ENCODE measurements at places on chromosomes 5 and 9.
A peak's percentile ranks its signal among the peaks of the same experiment; 100 is the strongest.

GRCh38 chr5:1507961-1508658 lies 15.7 kb downstream of the LPCAT1 start:
- no peak for DNase-seq

DNA sequence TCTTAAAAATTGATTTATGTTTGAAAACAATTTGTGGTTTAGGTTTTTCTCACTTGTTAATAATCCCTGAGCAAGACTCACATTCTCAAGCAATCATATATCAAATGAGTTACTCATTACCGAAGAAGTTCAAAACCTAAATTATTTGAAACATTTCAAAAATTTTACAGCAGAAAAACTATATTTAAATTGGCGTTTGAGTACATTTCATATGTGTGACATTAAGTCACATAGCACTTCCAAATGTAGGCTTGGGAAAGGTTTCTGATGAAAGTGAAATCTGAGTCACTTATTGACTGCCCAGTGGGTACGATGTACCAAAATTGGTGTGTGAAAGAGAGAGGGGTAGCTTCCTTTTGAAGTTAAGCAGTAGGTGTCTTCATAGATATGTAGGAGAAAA lies 411.4 kb upstream of the SGCD start:
- no peak for DNase-seq

GRCh38 chr9:134399435-134400056 lies 73.3 kb downstream of the RXRA start:
- DNase-seq = peak; percentile 56

- no peak for DNase-seq
Measured at GRCh38 chr5:67257500-67257899, 60.9 kb upstream of the CD180 start.

DNA sequence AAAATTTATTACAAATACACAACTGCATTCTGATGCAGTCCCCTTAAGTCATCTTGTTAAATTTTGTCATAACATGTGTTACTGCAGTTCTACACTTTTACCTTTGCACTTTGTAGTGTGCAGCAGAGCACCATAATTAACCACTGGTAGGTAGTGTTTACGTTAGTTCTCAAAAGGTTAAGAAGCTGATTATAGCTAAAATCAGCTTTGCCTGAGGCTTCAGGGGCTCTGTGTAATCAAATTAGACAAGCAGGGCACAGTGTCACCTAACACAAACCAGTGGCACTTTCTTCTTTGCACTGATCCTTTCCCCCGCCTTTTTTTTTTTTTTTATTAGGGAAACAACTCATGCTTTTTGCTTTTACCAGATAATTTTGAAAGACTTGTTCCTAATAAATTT lies 26.1 kb downstream of the POU5F2 start:
- DNase-seq = no peak

GRCh38 chr5:553874-554273 lies 29.6 kb upstream of the SLC9A3 start:
- no peak for DNase-seq

DNA sequence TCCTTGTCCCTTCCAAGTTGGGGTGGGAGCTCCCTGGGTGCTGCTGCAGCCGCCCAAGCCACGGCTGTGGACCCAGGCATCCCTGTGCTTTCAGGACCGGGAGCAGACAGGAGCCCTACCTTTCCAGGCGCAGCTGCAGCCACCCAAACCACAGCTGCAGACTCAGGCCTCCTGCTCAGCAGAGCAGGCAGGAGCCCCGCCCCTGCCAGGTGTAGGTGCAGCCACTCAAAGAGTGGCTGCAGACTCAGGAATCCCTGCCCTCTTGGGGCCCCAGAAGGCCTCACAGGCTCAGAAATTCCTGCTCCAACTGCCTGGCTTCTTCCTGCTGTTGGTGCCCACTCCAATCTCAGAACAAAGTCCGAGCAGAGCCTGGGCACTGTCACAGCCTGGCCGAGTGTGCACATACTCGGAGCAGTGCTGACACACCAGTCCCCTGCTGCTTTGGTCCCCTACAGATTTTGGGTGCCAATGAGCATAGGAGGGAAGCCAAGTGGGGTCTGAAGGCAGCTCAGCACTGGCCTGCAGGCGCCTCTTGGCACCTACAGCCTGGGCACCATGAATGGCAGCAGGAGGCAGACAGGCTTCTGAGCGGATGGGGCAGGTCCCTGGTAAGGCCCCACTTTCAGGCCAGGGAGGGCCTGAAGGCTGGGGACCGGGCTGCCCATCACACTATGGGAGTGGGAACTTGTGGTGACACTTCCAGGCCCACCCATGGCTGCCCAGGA lies 6.0 kb upstream of the TESK1 start:
- DNase-seq = no peak

GRCh38 chr9:124757616-124758015 lies 13.5 kb downstream of the NR6A1 start:
- no peak for DNase-seq

DNA sequence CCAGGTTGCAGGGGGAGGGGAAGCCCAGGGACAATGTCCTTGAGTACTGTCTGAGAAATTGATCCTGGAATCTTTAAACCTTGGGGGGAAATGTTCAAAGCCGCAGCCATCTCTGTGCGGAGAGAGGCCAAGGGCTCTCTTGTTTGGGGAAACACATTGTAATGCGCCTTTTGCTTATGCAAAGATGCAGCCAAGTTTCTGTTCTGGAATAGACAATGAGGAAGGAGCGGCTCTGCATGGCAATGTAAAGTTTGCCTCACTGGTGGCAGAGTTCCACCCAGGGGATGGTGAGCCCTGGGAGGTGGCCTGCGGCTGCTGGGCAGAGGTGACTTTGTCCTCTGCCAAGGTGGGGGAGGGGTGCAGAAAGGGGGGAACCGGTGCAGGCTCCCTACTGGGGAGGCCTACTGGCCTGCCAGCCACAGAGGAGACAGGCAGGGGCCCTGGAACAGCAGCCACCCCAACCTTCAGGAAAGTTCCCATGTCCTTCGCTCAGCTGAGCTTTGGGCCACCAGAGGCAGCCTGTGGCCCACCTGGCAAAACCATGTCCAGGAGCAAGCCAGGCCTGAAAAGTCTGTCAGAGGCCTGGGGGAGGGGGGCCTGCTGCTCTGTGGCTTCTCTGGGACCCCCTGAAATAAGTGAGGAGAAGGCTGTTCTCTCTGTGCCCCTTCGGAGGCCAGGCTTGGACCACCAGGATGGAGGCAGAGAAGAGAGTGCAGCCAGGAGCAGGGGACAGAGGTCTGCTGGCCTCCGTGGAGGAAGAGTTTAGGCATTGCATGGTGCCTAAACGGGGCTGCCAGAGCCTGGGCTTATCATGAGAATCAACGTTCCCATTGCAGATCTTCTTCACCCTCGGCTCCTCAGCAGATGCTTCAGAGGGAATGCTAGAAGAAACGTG lies 127.8 kb downstream of the ZNF354C start:
- DNase-seq = no peak

GRCh38 chr9:95060234-95060633 lies 257.3 kb downstream of the FANCC start:
- no peak for DNase-seq

DNA sequence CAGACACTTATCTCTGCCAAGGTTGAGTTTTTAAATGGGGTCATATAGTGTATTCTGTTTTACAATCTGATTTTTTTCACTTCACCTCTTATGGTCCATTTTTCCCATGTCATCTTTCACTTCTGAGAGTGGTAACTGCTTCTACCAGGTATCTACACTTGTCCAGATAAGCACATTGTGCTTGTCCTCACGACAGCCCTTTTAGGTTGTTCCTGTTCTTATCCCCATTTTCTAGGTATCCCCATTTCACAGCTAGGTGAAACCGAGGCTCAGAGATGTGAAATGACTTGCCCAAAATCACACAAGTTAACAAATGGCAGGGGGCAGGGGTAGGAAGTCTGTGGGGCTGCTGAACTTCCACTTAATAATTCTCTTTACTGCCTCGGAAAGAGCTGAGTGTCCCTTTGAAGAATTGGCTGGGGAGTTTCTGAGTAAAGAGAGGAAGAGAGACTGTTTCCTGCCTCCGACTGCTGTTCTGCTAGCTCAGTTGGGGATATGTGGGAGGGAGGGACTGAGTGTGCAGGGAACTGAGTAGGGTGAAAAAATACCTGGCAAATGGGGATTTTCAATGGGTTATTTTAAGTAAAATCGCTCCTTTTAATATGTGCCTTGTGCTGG lies 255.4 kb downstream of the GRIA1 start:
- no peak for DNase-seq

- DNase-seq = no peak
Measured at GRCh38 chr9:123320814-123321213, 35.2 kb upstream of the CRB2 start.

DNA sequence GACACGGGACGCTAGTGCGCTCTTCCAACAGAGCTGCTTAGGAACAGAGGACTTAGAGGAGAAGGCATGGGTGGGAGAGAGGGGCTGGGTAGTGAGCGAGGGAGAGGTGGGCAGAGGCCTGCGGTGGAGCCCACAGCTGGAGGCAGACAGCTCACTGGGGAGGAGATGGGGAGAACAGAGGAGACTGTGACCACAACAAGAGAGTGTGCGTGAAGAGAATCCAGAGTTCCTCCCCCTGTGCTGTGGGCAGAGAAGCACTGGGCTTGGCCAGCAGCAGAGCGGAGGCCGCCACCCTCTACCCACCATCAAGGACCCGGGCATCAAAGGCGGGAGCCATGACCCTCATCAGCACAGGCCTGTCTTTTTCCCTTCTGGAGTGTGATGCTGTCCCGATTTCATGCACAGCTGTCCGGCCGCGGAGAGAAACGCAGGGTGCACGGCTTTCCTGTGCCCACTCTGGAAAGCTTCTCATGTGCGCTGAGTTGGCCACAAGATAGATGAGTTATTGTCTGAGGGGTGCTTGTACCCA lies 228.3 kb upstream of the IRX4 start:
- no peak for DNase-seq

GRCh38 chr9:78326564-78326963 lies 29.6 kb downstream of the PSAT1 start:
- no peak for DNase-seq

- DNase-seq = no peak
Measured at GRCh38 chr5:3896098-3896497, 300.5 kb downstream of the IRX1 start.

DNA sequence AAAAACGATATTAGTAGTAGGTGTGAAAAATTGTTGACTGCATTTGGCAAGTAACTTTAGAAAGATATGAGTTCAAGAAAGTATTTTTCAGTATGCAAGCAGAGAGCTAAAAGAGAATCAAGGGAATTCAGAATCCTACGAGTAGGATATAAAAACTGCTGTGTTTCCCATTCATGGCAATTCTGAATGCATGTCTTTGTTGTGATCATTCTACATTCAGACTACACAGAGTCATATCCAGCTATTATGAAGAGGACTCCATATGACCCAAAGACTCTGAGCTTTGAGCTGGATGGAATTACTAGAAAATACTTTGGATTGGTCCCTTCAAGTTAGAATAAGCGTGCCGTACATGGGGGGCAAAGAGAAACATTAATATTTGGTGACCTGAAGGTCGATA lies 12.0 kb downstream of the IFNE start:
- no peak for DNase-seq

DNA sequence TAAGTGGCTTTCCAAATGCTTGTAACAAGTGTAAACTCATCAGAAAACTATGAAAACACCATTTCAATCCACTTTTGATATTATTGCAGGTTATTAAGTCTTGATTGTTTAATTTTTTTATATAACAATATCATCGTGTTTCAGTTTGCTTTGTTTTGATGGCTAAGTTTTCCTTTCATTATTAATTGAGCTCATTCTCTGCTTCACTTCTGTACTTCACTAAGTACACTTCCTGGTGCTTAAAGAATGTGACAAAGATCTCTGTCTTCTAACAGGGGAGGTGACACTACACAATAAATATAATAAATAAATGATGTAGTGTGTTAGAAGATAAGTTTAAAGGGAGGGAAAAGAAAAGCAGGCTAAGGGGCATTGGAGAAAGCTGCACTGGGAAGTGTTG lies 13.0 kb upstream of the RAD23B start:
- no peak for DNase-seq

DNA sequence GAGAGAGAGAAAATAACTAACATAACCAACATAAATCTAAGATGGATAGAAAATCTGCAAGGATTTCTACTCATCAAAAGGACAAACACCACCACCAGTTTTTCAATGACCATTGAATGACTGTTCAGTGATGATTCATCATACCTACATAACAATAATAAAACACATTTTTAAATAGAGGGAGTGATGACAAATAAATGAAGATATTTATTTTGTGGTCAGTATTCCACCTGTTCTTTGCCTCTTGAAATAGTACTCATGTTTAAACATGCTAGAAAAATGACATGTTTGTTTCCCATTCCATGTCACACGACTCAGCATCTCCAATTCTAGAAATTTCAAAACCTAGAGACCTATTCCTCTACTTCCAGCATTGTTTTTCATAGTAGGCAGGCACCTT lies 34.6 kb upstream of the ADAMTS16 start:
- DNase-seq = no peak

DNA sequence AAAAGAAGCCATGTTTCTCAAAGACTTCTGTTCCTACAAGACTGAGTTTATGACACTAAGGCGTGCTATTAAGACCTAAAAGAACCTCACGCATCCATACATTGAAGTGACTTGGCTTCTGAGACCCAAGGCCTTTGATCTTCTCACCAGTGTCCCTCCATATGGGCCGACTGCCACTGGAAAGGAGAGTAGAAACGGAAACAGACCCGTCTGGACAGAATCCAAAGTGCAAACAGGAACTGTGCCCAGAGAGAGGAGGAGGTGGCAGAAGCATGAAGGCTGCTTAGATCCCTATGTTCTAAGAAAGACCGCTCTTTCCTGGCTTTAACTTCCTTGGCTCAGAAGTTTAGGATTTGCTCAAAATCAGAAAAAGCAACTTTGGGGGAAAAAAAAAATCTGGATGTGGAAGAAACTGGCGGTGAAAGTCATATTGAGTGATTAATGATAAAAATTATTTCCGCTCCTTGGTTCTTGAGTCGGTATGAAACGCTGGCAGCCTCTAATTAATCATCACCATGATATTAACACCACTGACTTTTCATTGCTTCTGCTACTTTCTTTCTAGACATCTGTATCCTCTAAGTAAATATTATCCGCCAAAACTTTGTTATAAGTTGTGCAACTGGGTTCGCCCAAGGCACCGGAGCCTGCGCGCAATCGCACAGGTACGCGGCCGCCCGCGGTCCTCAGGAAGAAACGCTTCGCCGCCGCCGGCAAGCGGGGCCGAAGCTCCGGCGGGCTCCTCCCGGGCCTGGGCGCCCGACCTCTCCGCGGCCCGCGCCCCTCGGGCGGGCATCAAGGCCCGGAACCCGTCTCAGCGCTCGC lies 726 bp downstream of the DAP start:
- peak; percentile 66 for DNase-seq

DNA sequence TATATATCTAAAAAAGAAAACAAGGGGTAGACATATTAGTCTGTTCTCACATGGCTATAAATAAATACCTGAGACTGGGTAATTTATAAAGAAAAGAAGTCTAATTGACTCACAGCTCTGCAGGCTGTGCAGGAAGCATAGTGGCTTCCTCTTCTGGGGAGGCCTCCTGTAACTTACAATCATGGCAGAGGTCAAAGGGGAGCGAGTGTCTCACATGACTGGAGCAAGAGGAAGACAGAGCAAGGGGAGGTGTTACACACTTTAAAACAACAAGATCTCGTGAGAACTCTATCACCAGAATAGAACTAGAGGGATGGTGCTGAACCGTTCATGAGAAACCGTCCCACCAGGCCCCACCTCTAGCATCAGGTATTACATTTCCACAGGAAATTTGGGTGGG lies 616.8 kb downstream of the TLE4 start:
- no peak for DNase-seq
